ENCODE measurements at places on chromosomes 2 and 18. TPM values are rescaled to one million over a fixed set of nuclear protein-coding genes. Genes with fewer than 3 reads are reported as not detected.

Gene TSGA10
- 2.7 TPM for total RNA-seq

Gene C2orf78
- total RNA-seq = not detected

Gene XRCC5
- total RNA-seq = 156 TPM

Gene CLASP1
- 22.5 TPM for total RNA-seq

Gene ZNF804A
- not detected for total RNA-seq

Gene FRZB
- 0.13 TPM for total RNA-seq

Gene CCDC121
- 3.4 TPM for total RNA-seq

Gene SCG2
- total RNA-seq = 0.94 TPM

Gene MRO
- 0.26 TPM for total RNA-seq

Gene ELP2
- total RNA-seq = 34.7 TPM

Gene ANKRD53
- total RNA-seq = 0.09 TPM

Gene CYTIP
- total RNA-seq = 0.08 TPM

Gene KCNK3
- total RNA-seq = 0.57 TPM

Gene DSC2
- 1.00 TPM for total RNA-seq

Gene RGPD5
- 4.8 TPM for total RNA-seq

Gene OSR1
- total RNA-seq = 9.7 TPM

Gene FAM168B
- 78.9 TPM for total RNA-seq

Gene ICA1L
- total RNA-seq = 1.3 TPM

Gene NETO1
- total RNA-seq = not detected

Gene ACMSD
- total RNA-seq = not detected

Gene MFF
- total RNA-seq = 104 TPM

Gene CFC1
- total RNA-seq = 0.11 TPM

Gene NTSR2
- total RNA-seq = 0.08 TPM

Gene C2orf81
- 3.2 TPM for total RNA-seq

Gene TFCP2L1
- total RNA-seq = 29.7 TPM

Gene MBOAT2
- 68.6 TPM for total RNA-seq

Gene B3GNT7
- 2.2 TPM for total RNA-seq

Gene HTRA2
- total RNA-seq = 41.7 TPM

Gene DAW1
- total RNA-seq = 2.1 TPM

Gene SALL3
- not detected for total RNA-seq

Gene MEP1B
- total RNA-seq = 0.04 TPM

Gene SPATA3
- not detected for total RNA-seq

Gene CRYBA2
- total RNA-seq = 0.25 TPM

Gene ALPG
- 0.42 TPM for total RNA-seq

Gene DLX1
- total RNA-seq = 2.7 TPM

Gene BMP10
- not detected for total RNA-seq

Gene IL1A
- 0.18 TPM for total RNA-seq

Gene CTAGE1
- total RNA-seq = not detected

Gene SLC30A3
- total RNA-seq = 3.4 TPM

Gene KYNU
- 216 TPM for total RNA-seq

Gene RAD51AP2
- not detected for total RNA-seq

Gene BCL2
- total RNA-seq = 0.55 TPM
